ENCODE measurements at places on chromosomes 1 and 21.
A peak's percentile ranks its signal among the peaks of the same experiment; 100 is the strongest.

DNA sequence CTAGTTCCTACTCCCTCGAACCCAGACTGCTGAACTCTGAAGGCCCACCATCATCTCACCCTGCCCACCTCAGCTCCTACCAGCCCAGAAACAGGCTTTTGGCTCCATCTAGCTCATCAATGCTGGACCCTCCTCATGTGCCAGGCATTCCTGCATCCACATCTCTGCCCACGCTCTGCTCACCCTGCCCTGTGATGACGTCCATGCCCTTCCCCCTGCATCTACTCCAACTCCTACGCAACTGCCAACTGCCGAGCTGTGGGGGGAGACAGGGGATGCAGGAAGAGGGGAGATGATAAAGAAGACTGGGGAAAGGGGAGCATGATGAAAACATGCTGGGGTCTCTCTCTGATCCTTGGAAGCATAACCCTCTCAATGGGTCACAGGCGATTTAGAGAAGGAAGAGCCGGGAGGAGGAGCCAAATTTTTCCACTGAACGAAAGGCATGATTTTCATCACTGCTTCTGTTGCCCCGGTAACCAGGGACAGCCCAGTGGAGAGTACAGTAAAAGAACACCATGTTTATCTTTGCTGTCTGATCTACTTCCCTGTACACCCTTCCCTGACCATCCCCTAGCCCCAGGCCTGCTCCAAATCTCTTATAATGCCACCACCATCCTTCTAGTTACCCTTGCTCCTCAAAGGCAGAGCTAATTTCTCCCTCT is 44.3 kb downstream of the CD34 start:
- peak; percentile 38 for DNase-seq

DNA sequence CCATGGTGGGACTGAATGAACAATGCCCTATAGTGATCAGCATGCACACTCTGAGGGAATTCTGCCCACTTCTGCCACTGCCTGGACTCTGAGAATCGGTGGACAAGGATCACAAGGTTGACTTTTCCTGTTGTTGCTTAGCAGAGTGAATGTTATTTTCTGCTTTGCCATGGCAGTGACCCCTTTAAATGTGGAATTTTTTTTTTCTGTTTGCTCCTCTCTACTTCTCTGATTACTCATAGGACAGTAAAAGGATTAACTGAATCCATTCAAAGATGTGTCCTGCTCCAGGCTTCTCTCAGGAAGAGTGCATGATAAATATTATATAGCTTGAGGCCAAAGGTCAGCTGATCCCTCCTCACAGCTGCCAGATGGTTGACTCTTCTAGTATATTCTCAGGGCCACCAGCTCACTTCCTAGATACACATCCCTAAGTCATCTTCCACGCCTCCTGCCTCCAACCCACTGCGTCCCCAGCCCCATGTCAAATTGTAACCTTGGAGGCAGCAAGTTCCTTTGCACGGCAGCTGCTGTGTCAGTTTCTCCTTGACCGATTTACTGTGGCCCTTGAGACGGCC is 74.0 kb upstream of the RALGPS2 start:
- DNase-seq = no peak

DNA sequence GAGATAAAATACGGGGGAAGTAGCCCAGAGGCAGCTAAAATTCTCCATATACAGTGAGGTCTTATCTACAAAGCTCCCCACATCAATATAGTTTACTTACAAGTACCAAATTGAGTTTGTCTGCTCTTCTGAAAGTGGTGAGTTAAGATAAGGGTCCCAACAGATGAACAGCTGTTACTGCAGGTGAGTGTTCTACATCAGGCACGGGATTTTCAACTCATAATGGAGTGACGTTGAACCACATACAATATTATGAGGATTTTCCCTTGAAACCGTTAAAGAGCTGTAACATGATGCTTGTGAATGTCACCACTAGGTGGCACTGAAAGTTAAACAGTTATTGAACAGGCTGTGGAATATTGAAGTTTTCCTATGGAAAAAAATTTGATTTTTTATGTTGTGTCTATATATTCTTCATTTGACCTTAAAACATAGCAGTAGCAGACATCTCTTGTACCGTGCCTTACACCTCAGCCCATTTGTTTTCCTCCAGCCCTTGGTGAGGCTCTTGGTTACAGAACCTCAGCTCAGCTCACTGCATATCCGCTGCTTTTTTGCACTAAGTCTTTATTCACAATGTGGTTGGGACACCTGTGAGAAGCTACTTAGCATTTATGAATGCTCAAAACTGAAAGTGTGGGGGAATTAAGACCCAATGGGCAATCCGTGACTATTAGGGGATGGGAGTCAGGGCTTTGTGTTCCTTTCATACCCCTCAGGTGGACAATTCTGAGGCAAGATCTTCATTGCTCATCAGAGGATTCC is 23.2 kb downstream of the CD1D start:
- DNase-seq = no peak

DNA sequence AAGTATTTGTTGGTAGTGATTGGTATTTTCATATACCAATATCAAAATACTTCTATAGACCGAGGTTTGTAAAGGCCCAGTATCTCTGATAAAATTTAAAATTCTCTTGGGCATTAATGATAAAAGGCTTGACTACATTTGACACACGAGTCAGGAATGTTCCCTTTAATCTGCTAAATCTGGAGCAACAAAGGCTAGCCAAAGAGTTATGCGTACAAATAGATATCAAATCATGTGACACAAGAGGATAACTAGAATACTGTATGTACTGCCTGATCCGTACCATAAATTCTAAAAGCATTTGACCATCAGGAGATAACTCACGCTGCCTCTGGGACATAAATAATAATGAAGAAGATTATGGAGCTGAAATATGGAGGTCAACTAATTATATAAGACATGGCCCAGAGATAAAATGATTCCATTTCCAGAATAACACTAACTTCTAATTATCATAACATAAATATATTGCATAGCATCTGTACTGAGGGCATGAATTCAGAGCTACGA is 64.2 kb upstream of the SH3GLB1 start:
- DNase-seq = no peak

GRCh38 chr1:78916986-78917385 is 89.5 kb downstream of the ADGRL4 start:
- DNase-seq = no peak

GRCh38 chr1:18681423-18681835 is 50.8 kb downstream of the PAX7 start:
- DNase-seq = no peak

GRCh38 chr1:63682936-63683335 is 89.7 kb downstream of the PGM1 start:
- no peak for DNase-seq

DNA sequence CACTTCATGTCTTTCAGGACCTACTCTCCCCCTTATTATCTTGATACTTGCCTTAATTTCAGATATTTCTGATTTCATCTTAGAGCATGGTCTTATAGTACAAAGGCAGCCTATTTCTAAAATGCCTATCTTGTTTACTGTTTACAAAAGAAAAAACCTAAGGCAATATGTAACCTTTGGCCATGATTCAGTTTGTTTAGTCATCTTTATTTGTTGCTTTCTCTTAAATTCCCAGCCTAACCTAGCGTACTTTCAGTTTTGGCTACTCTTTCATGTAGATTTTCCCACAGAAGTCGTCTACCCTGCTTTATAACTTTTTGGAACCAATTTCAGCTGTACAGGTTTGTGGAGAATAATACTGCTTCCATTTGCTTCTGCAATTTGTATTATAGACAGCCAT is 81.8 kb downstream of the KIF1B start:
- no peak for DNase-seq

GRCh38 chr21:25688275-25689155 is 46.2 kb downstream of the ATP5PF start:
- DNase-seq = no peak

- DNase-seq = no peak
These were observed 296.9 kb upstream of the SGIP1 start for GRCh38 chr1:66237042-66237441.

All from islet precursor cell (in vitro differentiated cells).